Stimulated activated CD4-positive, alpha-beta T cell treated with anti-CD3 and anti-CD28 coated beads, Interleukin-12 subunit alpha, Interleukin-12 subunit beta, amount 100 ng/mL, for 4 hours (primary cell): ENCODE measurements at places on chromosomes 6 and 20.

GRCh38 chr6:1131285-1132079 lies 180.4 kb upstream of the FOXQ1 start:
- no peak for DNase-seq

- DNase-seq = no peak
These were observed 121.3 kb downstream of the DOK5 start for GRCh38 chr20:54596651-54597050.

DNA sequence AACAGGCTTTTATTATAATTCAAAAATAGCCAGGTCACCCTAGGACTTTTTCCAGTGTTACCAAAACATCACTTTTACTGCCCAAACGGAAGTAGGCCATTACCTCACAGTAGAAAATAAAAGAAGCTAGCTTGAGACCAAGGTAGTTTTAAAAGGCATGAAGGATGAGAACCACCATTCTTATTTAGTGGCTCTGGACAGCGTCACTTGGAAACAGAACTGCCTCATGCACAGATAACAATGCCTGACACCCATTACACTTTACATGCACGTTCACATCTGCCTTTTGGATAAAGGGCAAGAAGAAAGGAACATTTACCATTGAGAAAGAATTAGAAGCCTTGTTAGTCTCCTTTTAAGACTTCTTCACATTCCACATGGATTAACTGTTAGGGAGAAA lies 1.9 kb upstream of the PAQR8 start:
- DNase-seq = no peak

- DNase-seq = peak; percentile 26
These were observed 116.1 kb upstream of the TRAF3IP2 start for GRCh38 chr6:111721753-111722154.

DNA sequence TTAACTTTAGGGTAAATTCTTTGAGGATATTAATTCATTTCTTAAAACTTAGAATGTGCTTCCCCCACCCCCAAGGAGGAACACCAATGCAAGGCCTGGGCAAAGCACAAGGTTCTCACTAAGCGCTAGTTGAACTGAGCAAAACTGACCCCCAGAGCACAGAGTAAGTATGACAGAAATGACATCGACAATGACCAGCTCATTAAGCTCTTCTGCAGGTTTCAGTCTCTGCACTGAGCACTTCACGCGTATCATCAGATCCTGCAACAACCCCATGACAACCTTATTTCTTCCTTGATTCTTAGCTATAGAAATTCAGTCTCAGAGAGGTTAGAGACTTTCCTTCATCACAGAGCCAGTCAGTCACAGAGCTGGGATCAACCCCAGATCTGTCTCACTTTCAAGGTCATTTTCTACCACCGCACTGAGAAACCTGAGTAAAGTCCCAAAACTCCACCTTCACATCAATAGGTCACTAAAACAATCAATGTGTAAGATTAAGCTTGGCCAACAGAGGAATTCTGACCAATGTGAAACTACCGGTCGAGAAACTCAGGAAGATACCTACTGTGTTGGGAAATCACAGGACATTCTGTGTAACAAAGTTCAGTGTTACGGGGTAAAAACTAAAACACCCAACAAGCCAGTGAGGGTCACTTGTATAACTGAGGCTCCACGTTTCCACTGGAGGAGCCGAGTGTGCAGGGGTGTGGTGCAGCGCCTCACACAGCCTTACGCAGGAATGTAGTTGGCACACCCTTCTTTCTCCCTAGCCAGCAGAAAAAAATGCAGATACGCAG lies 129.0 kb upstream of the FOXQ1 start:
- no peak for DNase-seq

- DNase-seq = no peak
These were observed 124.3 kb upstream of the CNR1 start for GRCh38 chr6:88290411-88290810.
